Stimulated activated naive CD8-positive, alpha-beta T cell treated with anti-CD3 and anti-CD28 coated beads, Interleukin-15, amount 100 ng/mL, for 72 hours (primary cell): ENCODE measurements at places on chromosomes 4 and X.

GRCh38 chrX:23578079-23578478 is 89.2 kb upstream of the PRDX4 start:
- no peak for DNase-seq

DNA sequence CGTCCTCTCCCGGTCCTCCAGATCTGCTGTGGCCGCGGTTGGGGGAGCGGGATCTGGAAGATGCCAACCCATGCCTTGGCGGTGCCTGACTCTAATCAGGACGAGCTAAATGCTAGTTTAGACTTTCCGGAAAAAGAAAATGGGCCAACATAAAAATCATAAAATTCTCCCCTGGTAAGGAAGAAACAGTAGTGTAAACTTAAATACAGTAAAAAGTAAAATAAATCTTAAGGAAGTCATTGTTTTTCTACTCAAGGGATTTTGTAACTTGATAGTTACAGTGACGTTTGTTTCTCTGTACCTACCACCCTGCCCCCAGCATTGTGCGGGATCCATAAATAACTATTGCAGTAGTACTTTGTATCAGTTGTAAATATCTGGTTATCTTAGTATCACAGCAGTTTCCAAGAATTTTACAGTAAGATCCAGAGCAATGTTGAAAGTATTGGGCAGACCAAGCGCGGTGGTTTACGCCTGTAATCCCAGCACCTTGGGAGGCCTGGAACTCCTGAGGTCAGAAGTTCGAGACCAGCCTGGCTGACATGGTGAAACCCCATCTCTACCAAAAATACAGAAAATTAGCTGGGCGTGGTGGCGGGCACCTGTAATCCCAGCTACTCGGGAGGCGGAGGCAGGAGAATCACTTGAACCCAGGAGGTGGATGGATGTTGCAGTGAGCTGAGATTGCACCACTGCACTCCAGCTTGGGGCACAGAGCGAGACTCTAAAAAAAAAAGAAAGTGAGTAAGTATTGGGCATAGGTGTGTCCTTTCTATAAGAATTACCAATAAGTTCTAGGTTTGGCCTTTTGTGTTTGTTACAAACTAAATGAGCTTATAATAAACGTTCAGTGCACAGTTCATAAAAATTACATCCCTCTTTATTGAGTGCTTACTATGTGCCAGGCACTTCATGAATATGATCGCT is 1.0 kb upstream of the PLA2G12A start:
- DNase-seq = no peak

DNA sequence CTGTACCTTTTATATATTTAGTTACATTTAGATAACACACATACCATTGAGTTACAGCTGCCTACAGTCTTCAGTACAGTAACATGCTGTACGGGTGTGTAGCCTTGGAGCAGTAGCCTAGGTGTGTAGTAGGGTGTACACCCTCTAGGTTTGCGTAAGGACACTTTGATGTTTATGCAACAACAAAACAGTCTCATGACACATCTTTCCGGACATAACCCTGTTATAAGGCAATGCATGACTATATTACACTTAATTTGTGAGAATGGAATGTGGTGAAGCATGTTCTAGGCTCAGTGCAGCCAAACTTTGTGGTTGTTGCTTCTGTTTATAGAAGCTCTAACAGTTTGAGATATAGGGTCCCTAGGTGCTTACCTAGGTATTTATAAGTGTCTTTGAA is 65.4 kb downstream of the SPRY1 start:
- no peak for DNase-seq

- no peak for DNase-seq
Observed at GRCh38 chrX:121160987-121161386, 113.6 kb downstream of the GLUD2 start.

DNA sequence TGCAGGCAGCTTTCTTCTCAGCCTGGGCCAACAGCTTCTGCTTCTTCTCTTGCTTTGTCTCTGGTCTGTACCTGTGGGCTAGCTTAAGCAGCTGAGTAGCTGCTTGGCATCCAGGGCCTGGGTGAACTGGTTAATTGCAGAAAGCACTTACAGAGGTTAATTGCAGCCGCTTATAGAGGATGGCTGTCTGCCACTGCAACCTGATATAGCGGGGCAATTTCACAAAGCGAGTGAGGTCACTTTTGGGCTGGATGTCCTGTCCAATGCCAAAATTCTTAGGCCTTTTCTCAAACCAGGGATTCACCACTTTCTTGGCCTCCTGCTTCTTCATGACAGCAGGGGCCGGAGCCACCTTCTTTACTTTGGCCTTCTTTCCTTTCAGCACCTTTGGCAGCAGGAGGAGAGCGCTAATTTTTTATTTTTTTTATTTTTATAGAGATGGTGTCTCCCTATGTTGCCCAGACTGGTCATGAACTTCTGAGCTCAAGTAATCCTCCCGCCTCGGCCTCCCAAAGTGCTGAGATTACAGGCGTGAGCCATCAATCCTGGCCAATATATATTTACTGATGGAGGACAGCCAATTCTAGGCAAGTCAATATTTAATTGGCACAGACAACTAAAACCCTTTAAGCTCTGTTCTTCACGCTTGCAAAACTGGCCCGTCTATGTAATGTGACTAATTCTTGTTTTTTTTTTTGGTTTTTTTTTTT is 61.0 kb downstream of the ENOPH1 start:
- no peak for DNase-seq

- DNase-seq = peak; percentile 45
Observed at GRCh38 chr4:10015140-10015753, 6.0 kb downstream of the SLC2A9 start.
